ENCODE measurements at places on chromosomes 11 and 22.
A peak's percentile ranks its signal among the peaks of the same experiment; 100 is the strongest.

DNA sequence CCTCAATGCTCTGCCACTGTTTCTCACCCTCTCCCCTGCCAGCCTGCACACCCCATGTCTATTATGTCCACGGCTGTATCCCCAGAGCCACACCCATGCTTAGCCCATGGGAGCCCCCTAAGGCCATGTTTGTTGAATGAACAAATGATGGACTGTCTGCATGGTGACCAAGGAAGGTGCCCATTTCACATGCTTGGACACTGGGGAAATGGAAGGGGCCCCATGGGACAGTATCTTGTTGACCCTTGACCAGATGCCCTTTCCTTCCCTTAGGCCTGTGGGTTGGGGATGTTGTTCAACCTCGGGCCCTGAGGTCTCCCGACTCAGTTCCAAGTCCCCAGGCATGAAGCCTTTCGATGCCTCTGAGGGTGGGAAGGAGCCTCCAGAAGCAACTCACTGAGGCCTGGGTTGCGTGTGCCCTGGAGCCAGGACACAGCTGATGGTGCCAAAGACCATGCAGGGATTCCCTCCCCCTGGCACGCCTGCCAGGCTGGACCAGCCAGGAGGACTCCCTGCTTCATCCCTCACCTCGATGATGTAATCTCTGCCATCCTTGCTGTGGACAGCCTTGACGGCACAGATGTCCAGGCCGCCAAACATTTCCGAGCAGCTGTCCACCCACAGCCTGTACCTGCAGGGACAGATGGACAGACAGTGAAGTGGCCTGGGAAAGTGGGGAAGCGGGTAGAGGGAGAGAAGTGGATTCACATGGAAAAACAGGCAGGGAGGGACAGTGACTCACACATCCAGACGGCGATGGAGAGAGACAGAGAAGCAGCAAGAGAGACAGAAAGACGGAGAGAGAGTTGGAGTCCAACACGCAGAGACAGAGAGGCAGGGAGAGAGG lies 58.9 kb downstream of the FBXO7 start:
- peak; percentile 38 for DNase-seq

DNA sequence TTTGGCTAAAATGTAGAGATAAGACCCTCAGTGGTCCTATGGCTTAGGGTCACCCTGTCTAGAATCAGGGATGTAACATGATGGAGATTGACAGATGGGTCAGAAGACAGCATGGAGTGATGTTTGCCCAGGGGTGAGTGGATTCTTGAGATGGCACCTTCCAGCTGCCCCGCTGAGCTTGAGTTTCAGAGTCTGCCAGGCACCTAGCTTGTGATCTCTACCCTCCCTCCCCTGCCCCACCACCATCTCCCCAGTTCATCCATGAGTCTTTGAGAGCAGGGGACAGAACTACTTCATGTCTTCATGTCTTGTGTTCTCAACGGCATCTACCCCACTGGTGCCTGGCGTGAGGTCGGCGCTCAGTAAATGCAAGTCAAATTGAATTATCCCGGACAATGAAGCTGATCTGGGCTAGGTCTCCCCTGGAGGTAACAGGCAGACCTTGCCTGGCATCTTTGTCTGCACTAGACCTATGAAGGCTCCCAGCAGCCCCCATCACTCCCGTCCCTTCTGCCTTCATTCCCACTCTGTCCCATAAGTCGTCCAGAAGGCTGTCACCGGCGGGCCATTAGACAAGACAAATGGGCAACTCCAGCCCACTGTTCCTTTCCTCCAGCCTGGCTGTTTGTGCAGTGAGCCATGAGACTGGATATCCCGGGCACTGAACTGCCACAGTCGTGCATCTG lies 239.2 kb upstream of the TBCEL start:
- no peak for DNase-seq

GRCh38 chr11:18723991-18724390 lies 2.0 kb downstream of the IGSF22 start:
- no peak for DNase-seq

DNA sequence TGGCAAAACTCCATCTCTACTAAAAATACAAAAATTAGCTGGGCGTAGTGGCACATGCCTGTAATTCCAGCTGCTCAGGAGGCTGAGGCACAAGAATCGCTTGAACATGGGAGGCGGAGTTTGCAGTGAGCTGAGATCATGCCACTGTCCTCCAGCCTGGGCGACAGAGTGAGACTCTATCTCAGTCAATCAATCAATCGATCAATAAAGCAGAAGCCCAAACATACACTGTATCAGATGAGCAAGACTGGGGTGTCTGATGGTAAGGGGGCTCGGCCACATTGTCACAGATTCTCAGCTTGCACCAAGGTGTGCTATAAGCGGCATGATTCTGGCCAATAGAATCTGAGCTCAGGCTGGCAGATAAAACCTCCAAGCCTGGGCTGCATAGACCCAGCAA lies 261.1 kb downstream of the BUD13 start:
- DNase-seq = no peak

GRCh38 chr22:33014621-33015020 lies 43.6 kb downstream of the SYN3 start:
- DNase-seq = no peak

GRCh38 chr11:78344094-78344493 lies 73.5 kb downstream of the GAB2 start:
- DNase-seq = no peak

DNA sequence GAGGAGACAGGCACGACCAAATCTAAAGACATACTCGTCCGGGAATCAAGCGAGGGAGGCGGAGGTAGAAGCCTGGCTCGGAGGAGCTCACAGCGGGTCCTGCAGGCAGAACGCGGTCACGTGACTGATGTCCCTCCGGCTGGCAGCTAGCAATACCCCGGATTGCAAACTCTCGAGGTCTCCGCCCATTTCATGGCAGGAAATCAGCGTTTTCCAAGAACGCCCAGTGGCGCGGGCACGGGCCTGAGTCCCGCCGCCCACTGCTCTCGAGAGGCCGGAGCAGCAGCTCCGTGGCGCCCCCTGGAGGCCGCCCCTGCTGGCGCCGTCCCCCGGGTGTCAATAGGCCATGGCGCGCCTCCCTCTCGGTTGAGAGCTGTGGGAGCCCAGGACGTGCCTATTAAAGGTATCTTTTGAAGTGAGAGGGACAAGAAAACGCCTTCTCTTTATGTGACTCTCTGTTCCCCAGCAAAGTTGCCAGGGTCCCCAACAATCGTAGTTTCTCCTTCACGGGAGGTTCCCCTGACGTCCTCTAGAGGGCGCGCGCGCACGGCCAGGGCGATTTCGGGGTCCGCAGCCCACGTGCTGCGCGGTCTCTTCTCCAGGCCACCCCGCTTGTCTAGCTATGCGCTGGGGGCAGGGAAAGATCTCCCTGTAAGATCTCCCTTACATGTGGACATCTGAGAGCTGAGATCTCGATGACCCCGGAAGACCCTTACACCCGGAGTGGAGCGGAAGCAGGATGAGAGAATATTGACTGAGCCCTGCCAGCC lies 37.3 kb upstream of the RBFOX2 start:
- peak; percentile 91 for DNase-seq

DNA sequence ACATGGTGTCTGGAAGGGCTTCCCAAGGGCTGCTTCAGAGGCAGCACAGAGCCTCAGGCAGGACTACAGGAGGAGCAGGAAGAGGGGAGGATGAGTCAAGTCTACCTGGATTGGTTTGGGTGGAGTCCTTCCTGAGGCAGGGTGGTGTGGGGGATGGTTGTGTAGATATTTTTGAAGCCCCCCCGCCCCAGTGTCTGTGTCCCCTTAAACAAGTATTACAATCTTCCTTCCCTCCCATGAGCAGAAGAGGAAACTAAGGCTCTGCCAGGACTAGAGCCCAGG lies 34.7 kb upstream of the FCHSD2 start:
- no peak for DNase-seq

DNA sequence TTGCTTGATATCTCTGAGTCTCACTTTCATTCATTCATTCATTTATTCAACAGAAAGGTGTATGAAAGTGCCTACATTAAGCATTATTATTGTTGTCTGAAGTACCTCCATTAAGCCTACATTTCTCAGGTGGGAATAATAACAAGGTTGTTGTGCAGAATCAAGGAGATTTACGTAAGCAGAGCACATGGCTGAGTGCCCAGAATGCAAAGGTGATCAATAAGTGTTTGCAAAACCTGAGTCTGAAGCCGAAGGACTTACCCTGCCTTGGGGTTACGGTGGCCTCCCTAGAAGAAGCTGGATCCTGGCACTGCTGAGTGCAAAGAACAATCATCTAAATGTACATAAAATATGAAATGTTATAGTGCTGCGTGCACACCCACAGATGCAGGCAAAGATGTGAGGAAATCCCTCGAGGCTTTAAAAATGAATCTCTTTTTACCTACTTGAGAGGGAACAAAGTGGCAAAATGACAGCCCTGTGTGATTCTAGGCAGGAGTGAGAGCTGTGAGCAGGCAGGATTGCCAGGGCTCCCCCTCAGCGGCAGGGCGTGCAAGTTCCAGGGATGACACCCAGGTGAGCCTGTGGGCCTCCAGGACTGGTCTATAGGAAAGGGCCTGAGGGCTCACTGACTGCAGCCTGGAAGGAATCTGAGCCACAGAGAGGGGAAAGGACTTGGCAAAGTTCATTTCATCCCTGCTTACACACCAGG lies 133.1 kb upstream of the TBCEL start:
- DNase-seq = no peak

- DNase-seq = no peak
Measured at GRCh38 chr11:34583818-34584217, 37.1 kb upstream of the EHF start.

DNA sequence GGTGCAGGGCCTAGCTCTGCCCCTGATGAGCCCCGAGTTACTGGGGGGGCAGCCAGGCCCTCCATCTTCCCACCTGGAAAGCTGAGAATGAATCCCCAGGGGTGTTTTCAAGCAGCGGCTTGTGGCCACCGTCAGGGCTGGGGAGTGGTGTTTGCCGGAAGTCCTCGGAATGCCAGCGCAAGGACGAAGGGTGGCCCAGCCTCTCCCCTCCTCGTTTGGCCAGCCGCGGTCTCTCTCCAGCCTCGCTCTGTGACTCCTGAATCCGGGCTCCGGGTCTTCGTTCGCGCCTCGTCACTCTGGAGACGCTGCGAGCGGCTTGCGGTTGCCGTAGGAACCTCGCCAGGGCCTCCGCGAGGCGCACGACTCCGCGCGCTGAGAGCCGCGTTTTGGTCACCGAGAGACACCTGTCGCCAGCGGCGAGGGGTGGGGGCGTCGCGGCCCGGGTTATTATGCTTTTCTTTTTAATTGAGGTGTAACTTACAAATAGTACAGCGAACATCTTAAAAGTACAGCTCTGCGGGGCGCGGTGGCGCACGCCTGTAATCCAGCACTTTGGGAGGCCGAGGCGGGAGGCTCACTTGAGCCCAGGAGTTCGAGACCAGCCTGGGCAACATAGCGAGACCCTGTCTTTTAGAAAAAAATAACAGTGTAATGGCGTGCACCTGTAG lies 6.3 kb upstream of the KDELR3 start:
- DNase-seq = peak; percentile 67

DNA sequence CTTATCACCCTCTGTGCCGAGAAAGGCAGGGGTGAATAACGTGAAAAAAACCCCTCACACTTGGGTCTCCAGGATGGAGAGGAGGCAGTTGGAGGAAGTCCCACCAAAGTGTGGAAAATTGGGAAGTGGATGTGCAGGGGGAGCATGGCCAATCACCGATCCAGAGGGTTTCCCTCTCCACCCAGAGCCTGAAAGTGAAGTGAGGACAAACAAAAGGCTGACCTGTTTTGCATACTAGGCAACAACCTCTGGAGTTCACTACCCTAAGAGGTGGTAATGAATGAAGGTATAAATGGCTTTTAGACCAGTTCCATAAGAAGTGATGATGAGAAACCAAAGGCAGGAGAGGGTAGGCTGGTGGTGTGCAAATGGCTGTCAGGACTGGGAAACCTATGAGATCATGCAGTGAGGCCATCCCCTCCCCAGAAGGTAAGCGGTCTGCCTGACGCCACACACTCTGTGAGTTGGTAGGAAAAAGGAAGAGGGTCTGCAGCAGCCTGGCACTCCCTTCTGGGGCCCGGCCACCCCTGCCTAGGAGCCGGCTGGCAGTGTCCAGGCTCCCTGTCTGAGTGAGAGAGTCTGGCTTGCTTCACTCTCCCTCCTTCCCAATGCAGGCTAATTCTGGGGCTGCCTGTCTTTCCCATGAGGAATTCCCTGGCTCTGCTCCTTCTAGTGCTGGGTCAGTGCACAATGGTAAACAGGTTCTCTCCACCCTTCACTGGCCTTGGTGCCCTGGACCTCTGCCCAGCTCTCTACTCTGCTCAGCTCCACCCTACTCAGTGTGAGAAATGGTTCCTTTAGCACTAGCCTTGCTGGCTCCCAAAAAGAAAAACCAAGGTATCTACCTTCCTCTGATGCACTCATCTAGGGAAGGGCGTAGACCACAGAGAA lies 15.6 kb downstream of the TBC1D10A start:
- DNase-seq = peak; percentile 76

GRCh38 chr11:67996622-67997474 lies 7.0 kb downstream of the UNC93B1 start:
- no peak for DNase-seq

- no peak for DNase-seq
Measured at GRCh38 chr22:22897091-22897490, 9.5 kb downstream of the IGLL5 start.

DNA sequence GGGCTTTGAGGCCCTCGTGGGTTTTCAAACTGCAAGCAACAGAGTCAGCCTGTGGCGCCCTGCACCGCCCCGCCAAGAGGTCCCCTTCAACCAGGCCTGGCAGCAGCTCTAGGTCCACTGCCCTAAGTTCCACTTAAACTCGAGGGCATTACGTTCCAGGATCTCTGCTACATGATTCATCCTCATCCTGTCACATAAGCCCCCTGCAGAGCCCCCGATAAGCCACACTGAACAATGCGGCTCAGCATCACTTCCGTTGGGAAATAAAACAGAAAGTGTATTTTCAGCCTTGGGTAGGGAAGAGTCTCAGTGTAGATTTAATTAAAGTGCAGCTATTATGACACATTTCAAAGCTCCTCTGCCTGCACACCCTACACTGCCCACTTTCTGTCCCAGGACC lies 24.6 kb downstream of the SULT4A1 start:
- DNase-seq = no peak

- DNase-seq = peak; percentile 21
Measured at GRCh38 chr11:120554766-120555432, 43.4 kb downstream of the GRIK4 start.

- DNase-seq = no peak
Measured at GRCh38 chr11:67484847-67485311, 2.1 kb downstream of the AIP start.

- DNase-seq = no peak
Measured at GRCh38 chr11:113615098-113615497, 91.0 kb downstream of the TMPRSS5 start.

All from stromal cell of bone marrow (primary cell).